Stimulated activated CD8-positive, alpha-beta memory T cell treated with anti-CD3 and anti-CD28 coated beads, Interleukin-15, amount 100 ng/mL, for 24 hours (primary cell): ENCODE measurements at places on chromosomes 6 and 20.

GRCh38 chr20:58048096-58048702 is 180.3 kb downstream of the ANKRD60 start:
- DNase-seq = no peak

GRCh38 chr6:73285674-73286283 is 22.8 kb upstream of the KHDC1 start:
- no peak for DNase-seq

- no peak for DNase-seq
Observed at GRCh38 chr6:116529466-116530290, 15.8 kb downstream of the TRAPPC3L start.

- DNase-seq = no peak
Observed at GRCh38 chr6:56573624-56574023, 69.1 kb downstream of the DST start.

GRCh38 chr6:35972471-35973367 is 51.7 kb downstream of the SLC26A8 start:
- DNase-seq = no peak

- no peak for DNase-seq
Observed at GRCh38 chr20:4071178-4071693, 55.9 kb upstream of the RNF24 start.
